ENCODE measurements at places on chromosomes 5 and 9.

GRCh38 chr5:14579246-14579645 lies 2.3 kb upstream of the OTULINL start:
- no peak for DNase-seq

GRCh38 chr9:135582966-135583687 lies 21.6 kb downstream of the PAEP start:
- DNase-seq: no peak

DNA sequence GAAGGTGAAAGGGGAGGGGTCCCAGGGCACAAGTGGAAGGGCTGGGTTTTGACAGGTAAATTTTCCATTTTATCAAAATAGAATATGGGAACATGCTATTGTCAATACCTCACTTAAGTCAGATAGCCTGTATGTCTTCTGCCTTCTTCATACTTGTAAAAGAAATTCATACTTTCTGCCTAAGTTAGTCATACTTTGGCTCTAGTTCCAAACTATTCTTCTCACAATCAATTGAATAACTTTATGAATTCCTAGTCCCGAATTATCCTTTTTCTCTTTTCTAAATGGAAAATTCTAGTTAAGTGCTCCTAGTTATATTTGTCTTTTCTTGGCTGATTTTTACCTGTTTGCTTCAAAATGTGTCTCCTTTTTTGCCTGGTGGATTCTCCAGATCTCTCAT lies 271.4 kb downstream of the CSNK1G3 start:
- DNase-seq: no peak

- no peak for DNase-seq
Observed at GRCh38 chr9:36739373-36740116, 166.8 kb downstream of the MELK start.

DNA sequence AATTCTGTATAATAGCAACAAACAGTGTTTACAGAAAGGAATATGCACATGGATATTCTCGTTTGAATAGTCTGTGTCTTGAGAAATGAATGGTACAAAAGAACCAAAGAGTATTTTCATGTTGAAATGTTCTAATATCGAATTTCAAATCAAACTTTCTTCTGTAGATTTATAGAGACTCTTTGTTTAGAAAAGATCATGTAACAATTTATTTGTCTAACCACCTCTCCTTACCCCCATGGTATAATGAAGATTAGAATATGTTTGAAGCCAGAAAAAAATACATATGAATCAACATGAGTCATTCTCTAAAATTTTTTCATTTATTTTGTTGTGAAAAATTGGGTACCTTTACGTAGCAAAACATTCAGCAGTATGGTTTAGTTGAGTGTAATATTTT lies 285.6 kb downstream of the PRR16 start:
- no peak for DNase-seq

- no peak for DNase-seq
Observed at GRCh38 chr5:27491047-27491446, 452.7 kb upstream of the CDH9 start.

DNA sequence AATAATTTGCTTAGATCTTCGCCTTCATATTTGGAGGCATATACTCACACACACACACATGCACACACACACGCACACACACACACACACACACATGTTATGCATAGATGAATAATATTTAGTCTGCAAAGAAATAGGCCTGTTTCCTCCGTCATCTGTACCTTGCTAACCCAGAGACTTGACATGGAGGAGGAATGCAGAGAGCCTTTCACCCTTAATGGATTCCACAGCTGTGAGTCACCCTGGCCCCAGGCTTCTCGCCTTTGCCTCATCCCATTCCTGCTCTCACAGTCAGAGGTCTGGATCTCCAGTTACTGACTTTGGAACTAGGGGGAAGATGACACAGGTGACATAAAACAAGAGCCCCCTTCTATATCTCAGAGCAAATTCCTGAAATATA lies 29.7 kb downstream of the ZNF462 start:
- DNase-seq: peak; percentile 83

DNA sequence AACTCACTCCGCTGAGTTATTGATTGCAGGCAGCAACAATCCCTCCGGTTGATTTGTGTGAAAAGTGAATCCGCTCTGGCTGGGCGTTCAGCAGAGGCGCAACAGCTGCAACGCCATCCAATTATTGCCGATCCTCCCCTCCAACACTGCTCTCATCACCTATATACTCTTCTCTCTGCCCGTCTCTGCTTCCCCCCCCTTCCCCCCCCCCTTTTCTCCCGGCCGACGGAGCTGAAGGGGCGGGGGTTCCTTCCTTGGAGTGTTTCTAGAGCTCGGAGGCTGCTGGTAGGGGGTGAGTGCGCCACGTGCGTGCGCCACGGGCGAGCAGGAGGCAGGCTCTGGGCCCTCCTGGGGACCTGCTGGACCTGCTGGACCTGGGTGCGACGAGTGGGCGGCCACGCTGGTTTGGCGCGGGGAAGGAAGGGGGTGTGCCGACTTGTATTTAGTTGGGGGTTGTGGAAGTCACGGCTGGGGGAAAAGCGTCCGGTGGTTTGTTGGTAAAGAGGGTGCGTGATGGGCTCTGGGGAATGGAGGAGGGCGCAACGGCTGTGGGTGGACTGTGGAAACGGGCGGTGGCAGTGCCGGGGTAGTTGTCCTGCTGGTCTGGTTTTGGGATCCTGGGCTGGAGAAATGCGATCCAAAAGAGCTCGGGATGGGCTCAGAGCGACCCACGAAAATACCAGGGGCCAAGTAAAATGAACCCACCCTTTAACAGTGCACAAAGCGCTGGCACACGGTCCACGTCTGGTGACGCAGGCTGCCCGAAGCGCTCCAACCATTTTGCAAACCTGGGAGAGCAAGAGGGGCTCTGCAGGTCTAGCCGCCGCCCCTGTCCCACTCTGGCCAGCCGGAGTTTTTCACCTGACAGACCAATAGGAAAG lies 6.4 kb upstream of the MEF2C start:
- no peak for DNase-seq

DNA sequence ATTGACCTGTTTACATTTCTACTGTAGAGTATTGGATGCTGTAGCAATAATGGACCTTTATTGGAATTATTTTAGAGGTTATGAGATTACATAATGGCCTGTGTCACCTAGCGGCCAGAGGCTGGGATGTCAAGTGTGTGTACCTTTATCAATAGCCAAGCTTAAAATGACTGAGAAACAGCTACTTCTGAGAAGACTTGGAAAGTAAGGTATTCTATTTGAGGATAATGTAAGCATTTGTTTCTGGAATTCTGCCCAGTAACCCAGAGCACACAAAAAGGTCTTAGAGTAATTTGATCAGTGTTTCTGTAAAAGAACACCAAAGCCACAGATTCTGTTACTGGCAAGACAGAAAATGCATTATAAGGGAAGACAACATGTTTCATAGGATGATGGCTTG lies 116.8 kb downstream of the MACIR start:
- DNase-seq: no peak

DNA sequence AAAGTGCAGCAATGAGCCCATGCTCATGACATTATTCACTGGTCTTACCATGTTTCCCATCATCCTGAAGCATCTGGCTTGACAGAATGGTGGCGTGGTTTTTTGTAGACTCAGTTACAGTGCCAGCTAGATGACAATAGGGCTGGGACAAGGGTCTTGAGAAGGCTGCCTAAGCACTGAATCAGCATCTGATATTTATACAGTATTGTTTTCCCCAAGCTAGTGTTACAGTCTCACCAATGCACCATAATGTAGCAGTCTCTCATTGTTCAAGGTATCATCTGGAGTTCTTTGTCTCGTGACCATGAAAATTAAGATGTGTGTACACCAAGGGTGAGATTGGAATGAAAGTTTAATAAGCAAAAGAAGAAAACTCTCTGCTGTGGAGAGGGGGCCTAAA lies 19.0 kb upstream of the GGTA1 start:
- no peak for DNase-seq

- no peak for DNase-seq
Observed at GRCh38 chr9:117979914-117980313, 275.7 kb downstream of the TLR4 start.

DNA sequence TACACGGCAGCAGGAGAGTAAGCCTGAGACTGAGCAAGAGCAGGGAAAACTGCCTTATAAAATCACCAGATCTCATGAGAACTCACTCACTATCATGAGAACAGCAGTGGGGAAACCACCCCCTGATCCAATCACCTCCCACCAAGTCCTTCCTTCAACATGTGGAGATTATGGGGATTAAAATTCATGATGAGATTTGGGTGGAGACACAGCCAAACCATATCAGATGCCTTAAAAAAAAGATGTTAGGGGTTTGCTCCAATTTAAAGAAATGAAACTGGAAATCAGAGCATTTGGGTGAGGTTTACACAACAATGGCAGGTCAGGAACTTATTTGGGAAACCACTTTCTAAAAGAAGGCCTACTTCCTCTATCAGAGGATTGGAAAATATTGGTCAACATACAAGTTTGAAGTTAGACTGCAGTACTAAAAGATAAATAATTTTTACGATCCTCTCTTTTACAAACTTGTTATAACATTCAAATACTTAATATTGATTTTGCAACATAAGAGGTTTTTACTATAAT lies 105.1 kb downstream of the FBN2 start:
- no peak for DNase-seq

DNA sequence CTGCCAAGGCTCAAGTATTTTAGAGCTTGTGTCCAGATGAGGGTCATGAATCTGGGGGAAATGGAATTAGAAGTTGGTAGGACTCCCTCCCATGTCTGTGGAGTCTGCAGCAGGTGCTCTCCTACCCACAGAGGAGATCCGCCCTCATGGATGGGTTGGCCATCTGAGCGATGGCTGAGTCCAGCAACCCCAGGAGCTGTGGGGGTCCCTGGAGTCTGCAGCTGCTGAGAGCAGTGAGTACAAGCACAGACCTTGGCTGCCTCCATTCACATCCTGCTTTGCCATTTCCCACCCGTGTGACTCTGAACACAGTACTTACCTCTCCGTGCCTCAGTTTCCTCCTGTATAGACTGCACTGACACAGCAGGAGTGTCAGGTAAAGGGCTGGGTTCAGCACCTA lies 25.8 kb upstream of the SYNPO start:
- DNase-seq: no peak

DNA sequence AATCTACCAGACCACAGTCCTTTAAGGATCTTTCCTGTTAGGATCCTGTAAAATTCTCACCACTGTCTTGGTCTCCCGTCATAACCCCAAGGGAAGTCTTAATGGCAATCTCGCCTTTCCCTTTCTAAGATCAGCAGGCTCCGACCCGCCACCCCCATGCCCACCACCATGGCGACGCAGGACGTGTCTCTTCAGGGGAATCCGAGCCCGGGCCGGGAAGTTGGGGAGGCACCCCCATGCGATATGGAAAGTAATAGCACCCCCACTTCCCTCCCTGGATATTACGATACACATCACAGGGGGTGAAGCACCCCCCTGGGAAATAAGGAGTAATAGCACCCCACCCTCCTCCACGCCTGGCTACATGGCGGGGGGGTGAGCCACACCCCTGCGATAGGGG lies 8.3 kb upstream of the STK32A start:
- no peak for DNase-seq

GRCh38 chr9:137030538-137031527 lies 1.1 kb downstream of the FUT7 start:
- no peak for DNase-seq

GRCh38 chr9:127347831-127348776 lies 48.9 kb upstream of the SLC2A8 start:
- peak; percentile 35 for DNase-seq

DNA sequence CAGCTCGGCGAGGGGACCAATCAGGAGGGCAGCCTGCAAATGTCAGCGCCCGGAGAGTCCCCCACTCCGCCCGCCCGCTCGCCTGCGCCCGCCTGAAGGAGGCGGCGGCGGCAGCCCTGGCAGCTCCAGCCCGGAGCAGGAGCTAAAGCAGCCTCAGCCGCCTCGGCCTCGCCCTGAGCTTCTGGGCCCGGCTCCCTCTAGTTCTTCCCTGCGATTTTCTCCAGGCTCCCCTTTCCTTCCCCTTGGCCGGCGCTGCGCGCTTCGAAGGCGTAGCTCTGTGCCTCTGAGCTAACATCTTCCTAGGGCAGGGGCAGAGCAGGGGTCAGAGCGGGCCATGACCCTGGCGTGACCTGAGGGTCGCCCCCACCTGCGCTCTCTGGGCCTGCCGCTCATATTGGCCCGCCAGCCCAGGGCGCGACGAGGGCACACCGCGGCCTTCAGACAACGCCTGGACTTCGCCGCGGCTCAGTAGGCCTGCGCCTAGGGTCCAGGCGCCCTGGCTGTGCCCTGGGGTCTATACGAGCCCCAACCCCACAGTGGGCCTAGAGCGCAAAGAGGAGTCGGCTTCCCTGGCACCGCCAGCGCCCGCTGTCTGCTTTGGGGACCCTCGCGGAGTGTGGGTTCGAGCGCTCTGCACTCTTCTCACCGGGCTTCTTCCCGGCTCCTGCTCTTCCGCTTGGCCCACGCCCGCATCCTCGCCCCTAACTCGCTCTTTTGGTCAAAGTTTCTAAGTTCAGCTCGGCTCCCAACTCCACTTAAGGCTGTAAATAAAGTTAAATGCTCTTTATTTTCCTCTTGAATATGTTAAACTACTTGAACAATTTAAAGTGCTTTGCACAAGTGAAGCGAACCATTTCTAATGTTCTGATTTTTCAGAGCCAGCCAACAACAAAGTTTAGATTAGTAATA lies 504 bp upstream of the OTP start:
- DNase-seq: no peak

DNA sequence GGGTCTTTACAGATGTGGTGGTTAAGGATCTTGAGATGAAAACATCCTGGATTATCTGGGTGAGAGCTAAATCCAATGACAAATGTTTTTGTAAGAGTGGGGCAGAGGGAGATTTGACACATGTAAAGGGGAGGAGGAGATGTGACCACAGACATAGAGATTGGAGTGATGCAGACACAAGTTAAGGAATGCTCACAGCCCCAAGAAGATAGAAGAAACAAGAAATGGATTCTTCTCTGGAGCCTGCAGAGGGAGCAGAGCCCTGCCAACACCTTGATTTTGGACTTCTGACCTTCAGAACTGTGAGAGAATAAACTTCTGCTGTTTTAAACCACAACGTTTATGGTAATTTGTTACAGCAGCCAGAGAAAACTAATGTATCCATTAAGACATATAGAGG lies 21.7 kb downstream of the ITGA2 start:
- no peak for DNase-seq

DNA sequence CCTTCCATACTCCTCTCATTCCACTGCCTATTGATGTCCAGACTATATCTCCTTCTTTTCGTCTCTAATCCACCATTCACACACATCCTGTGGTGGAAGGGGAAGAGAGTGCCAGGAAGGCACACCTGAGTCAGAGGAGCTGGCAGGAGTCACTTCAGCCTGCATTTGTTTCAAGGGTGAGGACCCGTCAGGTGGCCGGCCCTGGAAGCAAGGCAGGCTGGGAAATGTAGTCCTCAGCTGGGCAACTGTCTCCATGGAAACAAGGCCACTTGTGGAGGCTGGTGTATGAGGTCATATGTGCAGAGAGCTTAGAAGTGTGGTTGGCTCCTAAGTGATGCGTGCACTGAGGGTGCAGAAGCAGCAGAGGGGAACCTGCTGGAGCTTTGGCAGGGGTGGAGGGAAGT lies 278.4 kb downstream of the NSG2 start:
- DNase-seq: peak; percentile 78

GRCh38 chr5:156400231-156400986 lies 73.4 kb downstream of the SGCD start:
- no peak for DNase-seq

GRCh38 chr5:17302106-17302505 lies 84.7 kb downstream of the BASP1 start:
- no peak for DNase-seq
